ENCODE measurements at places on chromosomes 3 and 15.

DNA sequence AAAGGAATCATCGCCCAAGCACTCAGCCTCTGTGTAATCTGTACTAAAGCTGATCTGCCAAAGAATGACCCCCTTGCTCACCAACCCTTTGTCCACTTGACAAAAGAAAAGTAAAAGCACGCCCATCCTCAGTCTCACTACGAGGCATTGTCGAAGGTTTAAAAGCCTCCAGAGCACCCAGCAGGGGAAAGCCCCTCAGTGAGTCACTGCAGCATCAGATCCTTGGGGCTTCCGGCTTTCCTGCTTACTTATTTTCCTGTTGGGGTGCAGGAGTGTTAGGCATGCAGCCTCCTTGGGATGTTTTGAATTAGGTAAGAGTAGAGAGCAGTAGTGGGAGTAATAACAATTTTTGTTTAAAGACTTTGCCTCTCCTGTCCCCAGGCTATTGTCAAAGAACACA lies 216.1 kb downstream of the MTHFS start:
- DNase-seq = no peak

DNA sequence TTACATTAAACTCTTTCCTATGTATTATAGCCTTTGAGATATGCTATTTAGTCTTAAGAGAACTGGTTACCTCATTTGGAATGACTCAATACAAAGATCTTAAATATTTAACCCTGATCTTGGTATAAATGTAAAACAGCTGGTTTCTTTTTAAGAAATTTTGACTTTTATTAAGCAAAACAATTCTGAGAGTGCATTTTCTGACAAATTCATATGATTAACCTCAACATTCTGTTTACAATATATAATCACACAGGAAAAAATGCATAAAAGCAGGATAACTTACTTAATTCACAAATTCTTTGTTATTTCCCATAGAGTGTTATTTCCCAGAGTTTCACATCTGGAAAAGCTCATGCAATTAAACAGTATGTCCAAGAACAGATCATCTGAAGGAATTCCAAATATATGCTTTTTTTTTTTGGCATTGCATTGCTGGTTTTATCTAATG lies 400.4 kb upstream of the THBS1 start:
- no peak for DNase-seq

GRCh38 chr15:99118801-99119546 lies 14.1 kb downstream of the SYNM start:
- no peak for DNase-seq

- no peak for DNase-seq
Measured at GRCh38 chr15:94683902-94684301, 452.5 kb downstream of the MCTP2 start.
